Activated effector memory CD4-positive, alpha-beta T cell treated with anti-CD3 and anti-CD28 coated beads, Interleukin-2, amount 50 U/mL, for 16 hours (primary cell): ENCODE measurements at places on chromosomes 2 and 18.
A peak's percentile ranks its signal among the peaks of the same experiment; 100 is the strongest.

- DNase-seq = peak; percentile 88
Observed at GRCh38 chr2:241859436-241860183, 916 bp upstream of the PDCD1 start.

DNA sequence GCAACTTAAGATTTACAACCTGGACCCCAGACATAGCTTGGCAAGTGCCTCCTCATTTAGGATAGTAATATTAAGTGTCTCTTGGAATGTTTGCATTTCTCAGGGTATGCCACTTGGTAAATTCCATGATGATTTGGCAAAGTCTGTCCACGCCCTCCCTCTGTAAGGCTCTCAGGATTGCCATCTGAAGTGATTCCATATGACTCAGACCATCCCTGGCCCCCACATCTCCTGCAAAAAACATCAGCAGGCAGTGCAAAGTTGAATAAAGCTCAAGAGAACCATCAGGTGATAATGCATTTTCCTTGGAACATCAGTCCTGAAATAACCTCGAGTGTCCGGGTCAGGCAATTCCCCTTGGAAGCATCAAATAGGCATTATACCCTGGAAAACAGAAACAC, 27.1 kb upstream of the PIEZO2 start:
- DNase-seq = no peak

DNA sequence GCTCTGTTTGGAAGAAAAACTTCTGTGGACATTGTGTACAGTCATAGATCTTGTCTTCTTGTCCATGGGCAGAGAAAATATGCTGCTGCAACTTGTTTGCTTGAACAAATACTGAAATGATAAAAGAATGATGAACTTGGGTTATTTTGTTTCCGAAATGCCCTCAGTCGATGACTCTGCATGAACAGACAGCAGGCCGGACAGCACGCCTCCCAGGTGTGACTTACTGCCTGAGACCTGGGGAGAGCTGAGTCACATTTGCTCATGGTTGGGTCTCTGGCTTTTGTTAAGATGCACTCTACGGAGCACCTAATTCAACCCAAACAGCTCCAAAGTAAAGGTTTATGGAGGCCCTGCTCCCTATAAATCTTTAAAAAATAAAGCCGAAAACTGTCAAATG, 262.5 kb downstream of the ZNF521 start:
- no peak for DNase-seq

- peak; percentile 59 for DNase-seq
Observed at GRCh38 chr2:240645346-240645745, 20.1 kb downstream of the GPR35 start.

GRCh38 chr2:186108470-186108869, 369.9 kb downstream of the FSIP2 start:
- DNase-seq = no peak

DNA sequence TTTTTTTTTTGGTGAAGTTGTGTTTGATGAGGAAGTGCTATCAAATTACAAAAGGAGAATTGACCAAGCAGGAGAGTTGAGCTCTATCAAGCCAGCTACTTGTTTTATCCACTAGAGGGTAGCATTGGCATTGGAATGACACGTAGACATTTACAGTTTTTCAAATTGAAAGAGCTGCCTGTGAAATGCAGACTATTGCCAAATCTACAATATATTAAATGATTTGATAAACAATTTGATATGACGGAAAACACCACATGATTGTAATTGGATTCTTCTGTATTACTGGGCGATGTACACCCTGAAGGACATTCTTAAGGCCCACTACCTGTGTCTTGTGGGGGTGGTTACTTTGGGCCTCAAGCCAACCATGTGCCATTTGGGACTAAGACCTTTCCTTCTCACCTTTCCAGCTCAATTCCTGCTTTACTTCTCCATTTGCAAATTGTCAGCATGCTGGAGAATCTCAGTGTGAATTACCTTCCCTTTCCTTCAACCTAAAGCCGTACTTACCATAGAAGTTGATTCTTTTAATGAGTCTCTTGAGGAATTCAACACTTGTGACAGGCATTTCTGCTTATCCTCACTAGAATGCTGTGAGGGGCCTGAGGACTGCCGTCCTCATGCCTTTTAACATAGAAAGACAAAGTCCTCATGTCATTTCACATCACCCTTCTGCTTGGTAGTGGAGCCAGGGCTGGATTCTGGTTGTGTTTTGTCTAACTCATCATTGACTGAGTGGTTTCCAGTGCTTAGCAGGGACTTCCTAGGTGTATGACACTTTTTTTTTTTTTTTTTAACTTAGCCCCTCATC, 134.8 kb upstream of the THUMPD2 start:
- no peak for DNase-seq

- no peak for DNase-seq
Observed at GRCh38 chr2:180222644-180223043, 215.5 kb upstream of the CWC22 start.

DNA sequence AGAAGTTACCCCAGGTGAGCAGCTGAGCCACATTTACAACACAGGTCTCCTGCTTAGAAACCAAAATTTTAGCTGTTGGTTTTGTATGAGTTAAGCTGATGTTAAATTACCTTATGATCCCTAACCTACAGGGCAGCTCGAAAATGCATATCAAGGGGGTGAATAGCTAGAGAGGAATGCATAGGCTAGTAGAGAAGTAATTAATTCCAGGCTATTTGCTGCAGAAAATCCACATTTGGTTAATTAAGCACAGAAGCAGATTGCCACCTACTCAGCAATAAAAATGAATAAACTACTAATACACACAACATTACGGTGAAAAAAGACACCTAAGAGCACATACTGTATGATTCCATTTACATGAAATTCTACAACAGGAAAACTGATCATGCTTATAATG, 91.4 kb downstream of the OSBPL1A start:
- DNase-seq = no peak

GRCh38 chr2:28408764-28409599, 16.3 kb downstream of the FOSL2 start:
- peak; percentile 87 for DNase-seq

GRCh38 chr2:226524381-226524843, 275.2 kb downstream of the IRS1 start:
- DNase-seq = no peak

GRCh38 chr2:44952143-44952805, 10.8 kb downstream of the SIX3 start:
- no peak for DNase-seq

DNA sequence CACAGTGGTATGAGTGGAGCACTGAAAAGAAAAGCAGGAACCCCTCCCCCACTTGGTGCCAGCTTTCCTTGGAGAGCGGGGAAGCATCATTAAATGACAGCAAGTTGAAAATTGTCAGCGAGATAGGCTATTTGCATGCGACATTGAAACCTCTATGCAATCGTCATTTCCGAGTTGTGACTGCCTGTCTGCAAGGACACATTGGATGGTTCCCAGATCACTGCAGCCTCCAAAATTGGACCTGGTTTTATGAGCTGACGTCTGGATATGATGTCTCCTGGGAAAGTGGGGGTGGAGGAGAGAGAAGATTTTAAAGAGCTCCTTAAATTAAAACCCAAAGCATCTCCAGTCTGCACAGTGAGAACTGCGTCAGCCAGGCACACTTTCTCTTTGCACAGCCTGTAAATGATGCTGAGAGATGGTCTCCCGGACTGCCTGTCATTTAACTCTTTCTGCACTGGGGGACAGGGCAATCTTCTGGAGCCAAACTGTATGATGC, 57.8 kb upstream of the KIF5C start:
- DNase-seq = no peak

DNA sequence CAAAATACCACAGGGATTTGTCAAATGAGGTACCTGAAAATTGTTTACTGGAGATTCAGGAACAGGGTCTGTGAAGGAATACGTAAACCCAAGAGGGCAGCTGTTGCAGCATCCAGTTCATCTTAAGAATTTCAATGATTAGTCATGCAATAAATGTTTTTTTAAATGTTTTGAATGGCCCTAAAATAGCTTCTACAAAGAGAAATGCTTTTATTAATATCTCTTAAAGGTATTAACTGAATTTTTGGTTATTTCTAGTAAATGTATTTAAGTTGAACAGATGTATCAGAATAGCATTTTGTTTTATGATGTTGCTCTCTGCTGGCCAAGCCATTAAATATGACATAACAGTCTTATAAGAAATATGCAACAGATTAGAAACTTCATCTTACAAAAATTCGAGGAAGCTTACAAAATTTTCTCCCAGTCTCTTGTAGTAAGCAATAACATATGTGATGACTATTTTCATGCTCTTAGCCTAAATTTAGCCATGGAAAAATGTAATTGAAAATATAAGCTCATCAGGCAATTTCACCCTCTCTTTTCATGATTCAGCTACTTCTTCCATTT, 863.9 kb downstream of the SUCLG1 start:
- no peak for DNase-seq

DNA sequence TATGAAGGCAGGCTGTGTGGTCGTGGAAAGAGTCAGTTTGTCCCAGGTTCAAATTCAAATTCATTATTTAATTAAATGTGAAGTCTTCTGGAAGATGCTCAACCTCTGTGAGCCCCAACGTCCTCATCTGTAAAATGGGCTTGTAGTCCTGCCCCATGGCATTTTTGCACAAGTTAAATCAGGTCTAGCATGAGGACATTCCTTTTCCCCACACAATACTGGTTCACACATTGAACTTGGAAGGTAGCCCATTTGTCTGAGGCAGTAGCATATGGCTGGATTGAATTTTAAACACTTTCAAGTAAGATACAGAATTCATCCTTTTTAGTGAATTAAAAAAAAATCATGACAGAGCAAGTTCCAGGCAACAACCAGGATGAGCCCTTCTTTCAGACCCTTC, 665.4 kb upstream of the HS6ST1 start:
- DNase-seq = no peak

- DNase-seq = no peak
Observed at GRCh38 chr2:158999458-158999857, 31.0 kb downstream of the TANC1 start.

DNA sequence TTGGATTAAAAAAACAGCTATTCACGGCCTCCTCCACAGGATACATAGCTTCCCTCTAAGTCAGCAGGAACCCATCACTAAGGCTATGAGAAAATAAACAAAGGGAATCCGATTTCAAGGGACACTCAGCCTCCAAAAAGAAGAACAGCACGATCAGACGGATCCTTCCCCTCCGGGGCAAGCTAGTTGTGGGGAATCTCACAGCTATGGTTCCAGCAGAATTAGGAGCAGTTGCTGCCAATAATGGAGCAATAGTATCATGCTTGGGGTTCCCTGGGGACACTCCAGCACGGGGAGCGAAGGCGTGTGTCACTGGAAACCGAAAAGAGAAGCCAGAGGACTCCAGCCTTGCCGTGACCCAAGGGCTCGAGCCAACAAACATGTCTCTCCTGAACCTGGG, 163.1 kb downstream of the TTC32 start:
- DNase-seq = no peak

GRCh38 chr2:153417077-153417476, 61.5 kb downstream of the RPRM start:
- no peak for DNase-seq

GRCh38 chr2:147204102-147204501, 640.7 kb upstream of the ACVR2A start:
- DNase-seq = no peak

DNA sequence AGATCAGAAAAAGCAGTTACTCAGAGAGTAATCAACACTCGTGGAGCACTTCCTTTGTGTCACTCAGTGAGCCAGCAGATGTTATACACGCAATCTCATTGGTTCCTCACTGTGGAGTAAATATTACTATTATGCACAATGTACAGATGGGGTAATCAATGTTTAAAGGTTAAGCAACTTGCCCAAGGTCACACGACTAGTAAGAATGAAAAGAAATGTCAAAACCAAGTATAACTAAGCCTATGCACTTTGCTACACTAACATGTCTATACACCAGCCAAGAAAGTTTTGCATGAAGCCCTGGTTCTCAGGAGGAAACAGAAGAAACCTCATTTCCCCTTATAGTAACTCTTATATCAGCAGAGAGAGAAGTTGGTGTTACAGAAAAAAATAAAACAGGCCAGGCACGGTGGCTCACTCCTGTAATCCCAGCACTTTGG, 5.4 kb downstream of the METTL21A start:
- no peak for DNase-seq

DNA sequence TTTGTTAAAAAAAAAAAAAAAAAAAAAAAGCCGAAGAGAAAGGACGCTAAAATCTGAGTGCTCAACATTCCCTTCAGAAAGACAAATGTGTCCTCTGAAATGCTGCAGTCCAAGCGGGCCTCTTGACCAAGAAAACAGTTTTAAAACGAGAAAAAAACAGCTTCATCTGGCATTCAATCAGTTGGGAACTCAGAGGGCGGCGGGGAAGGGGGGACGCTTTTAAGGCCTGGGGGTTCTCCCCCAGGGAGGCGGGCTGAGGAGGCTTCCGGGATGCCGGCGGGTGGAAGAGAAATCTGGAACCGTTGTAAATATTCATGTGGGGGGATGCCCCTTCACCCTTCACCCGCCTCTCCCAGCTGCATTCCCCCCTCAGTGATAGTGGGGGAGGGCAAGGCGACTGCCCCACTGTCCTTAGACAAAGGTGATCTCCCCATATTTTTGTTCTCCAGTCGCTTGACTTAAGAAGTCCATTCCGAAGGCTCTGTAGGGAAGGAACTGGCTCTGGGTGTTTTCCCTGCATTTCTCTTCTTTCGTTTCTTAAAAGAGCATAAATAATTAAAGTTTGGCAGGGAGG, 3.3 kb upstream of the HOXD11 start:
- no peak for DNase-seq

GRCh38 chr2:240425697-240426096, 9.8 kb upstream of the GPC1 start:
- DNase-seq = no peak

DNA sequence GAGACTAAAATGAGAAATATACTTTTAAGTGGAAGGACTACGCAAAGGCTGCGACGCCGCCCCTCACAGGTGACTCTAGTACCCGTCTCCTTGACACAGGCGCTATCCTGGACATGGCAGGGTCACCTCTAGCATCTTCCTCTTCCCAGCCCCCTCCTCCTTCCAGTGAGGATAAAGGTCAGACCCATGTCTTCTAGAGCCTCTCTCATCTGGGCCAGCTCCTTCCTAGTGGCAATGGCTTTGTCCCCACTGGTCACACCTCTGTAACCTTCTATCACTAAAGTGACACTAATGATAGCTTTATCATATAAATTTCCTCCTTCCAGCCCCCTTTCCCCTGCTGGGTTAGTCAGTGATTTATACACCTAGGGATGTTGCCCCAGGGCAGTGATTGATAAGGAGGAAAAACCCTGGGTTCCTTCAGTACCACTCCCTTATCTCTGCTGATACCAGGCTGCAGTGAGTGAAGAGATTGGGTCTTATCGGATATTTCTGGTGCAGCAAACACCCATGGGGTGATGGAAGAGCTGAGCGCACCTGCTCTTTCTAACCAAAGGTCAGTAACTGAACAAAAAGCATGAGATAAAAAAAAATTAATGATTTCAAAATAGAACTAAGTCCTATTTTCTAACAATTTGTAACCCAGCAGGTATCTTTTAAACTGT, 62.0 kb upstream of the FZD5 start:
- DNase-seq = no peak

- no peak for DNase-seq
Observed at GRCh38 chr18:46627136-46627535, 29.9 kb downstream of the LOXHD1 start.

DNA sequence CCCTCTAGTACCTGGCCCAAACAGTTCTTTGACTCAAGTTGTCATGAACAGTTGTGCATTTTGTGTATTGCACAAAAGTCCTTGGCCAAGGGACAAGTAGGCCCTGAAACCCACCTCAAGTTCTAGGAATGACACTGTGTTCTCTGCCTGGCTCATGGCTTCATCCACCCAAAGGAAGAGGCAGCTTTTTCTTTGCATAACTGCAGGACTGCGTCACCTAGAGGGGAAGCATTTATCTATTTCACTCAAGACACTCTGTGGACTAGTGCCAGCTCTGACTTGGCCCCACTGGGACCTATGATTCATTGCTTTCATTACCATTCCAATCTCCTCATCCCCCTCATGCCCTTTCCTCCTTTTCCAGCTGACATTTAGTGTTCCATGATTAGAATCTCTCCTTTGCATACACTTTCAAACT, 119.3 kb upstream of the SIX2 start:
- no peak for DNase-seq
